T-helper 17 cell (primary cell): ENCODE measurements at places on chromosomes 2 and 18.

DNA sequence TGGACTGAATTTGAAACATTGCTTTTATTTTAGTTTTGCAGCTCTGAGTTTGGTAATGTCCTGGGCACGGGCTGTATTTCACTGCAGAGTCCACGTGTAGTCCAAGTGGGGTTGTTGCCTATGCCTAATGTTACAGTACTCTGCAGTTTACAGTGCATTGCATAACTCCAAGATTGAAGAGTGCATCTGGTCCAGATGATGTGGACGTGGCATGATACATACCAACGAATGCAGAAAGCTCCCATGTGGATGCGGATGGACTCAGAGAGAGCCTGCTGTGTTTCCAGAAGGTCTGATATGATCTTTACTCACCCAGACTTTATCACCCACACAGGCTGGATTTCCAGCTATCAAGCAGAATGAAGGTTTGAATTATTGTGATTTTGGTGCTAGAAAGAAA lies 44.4 kb upstream of the CCDC68 start:
- DNase-seq = no peak

- peak; percentile 60 for DNase-seq
Observed at GRCh38 chr2:189580658-189581353, at the start of gene SLC40A1. TSS of gene SLC40A1 (minus strand) at chr2:189580786. CDS start at chr2:189580460, 326 bp downstream.

- no peak for DNase-seq
Observed at GRCh38 chr2:238973038-238973739, 125.3 kb downstream of the TWIST2 start.

DNA sequence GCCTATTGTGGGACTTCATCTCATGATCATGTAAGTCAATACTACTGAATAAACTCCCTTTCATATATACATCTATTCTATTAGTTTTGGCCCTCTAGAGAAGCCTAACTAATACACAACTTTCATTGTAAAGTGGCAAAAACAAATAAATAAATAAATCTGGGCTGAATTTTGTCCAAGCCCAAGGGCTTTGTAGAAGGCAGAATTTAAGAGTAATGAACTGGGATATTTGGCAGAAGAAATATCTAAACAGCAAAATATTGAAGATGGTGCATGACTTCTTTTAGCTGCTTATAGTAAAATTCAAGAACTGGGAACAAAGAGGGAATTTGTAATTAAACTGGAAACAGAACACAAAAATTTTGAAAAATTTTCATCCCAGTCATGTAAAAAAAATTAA lies 246.7 kb upstream of the GULP1 start:
- DNase-seq = no peak

GRCh38 chr2:10770956-10771750 lies 41.4 kb downstream of the PDIA6 start:
- no peak for DNase-seq

DNA sequence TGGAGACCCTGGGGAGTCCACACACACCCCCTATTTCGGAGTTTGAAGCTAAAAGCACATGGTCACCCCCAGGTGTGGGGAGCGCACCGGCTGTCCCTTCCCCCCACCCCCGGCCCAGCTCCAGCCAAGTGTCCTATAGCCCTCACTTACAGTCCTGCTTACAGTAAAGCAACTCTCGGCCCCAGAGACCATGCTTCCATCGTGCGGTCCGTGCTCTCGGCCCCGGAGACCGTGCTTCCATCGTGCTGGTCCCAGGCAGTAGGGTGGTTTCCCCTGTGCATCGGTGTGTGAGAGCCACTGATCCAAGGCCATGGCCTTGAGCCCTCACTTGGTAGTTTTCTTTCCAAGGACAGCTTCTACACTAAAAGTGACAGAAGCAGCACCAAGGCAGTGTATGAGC lies 48.7 kb downstream of the GBX2 start:
- no peak for DNase-seq

DNA sequence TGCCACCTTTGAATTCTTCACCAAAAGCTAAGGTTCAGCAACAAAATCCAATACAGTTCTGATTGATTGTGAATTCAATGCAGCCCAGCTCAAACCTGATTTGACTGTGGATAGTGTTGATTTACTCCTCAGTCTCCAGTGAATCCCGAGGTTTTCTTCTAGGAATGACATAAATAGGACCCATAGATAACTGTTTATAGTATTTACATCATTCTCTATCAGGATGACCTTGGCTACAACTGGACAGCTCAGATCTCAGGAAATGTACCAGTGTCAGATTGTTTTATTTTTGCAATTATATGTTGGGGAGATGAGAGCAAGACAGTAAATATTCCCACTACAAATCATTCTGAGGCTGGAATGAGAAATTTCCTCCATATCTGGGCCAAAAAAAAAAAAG lies 21.2 kb downstream of the RBM43 start:
- DNase-seq = no peak
